ENCODE measurements at places on chromosomes 2 and 18.

- no peak for DNase-seq
Observed at GRCh38 chr2:137968477-137969417, 4.5 kb downstream of the HNMT start.

- no peak for DNase-seq
Observed at GRCh38 chr2:691821-692761, 14.9 kb upstream of the TMEM18 start.

DNA sequence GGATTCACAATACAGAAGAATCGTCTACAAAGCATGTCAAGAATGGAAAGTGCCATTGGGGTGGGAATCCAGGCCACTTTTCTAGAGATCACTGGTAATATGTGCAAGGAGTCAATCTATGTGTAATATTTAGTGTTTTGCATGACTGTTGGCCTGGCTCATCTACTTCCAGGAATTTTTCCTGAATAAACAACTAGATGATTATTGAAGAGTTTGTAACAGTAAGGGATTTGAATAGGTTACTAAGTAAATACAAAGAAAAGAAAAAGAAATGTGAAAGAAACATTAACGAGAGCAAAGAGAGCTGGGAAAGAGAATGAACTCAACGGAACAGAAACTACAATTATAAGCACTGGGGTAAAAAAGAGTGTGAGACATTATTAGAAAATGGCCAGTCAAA, 406.0 kb downstream of the TGIF1 start:
- no peak for DNase-seq

GRCh38 chr2:210366675-210367080, 51.7 kb upstream of the MYL1 start:
- DNase-seq, result no peak

- DNase-seq, result peak; percentile 83
Observed at GRCh38 chr2:36459725-36460137, 104.2 kb downstream of the CRIM1 start.

GRCh38 chr2:38421274-38422056, 44.4 kb upstream of the ATL2 start:
- DNase-seq, result no peak

DNA sequence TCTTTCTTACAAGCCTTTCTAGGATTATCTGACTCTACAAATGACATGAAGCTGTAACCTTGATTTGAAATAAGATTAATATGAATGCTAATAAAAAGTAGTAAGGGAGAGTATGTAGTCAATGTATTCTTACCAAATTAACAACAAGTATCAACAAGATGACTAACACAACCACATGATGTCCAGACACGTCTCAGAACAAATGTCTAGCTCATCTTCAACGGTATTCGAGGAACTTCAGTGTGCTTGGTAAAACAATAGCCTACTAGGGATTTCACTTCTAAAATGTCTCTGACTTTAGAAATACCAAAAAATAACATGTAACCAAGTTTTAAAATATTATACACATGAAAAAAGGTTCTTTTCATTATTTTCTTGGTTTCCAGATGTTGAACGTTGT, 3.4 kb downstream of the HDLBP start:
- DNase-seq, result no peak

All from Peyer's patch (tissue), 4 donors.